ENCODE measurements at places on chromosomes 6 and 20.

GRCh38 chr6:14671261-14671681 lies 553.7 kb downstream of the CD83 start:
- peak; percentile 48 for DNase-seq

GRCh38 chr6:56370127-56370540 lies 122.8 kb upstream of the COL21A1 start:
- DNase-seq = peak; percentile 66

- DNase-seq = no peak
Observed at GRCh38 chr6:111485342-111485741, 2.3 kb upstream of the REV3L start.

DNA sequence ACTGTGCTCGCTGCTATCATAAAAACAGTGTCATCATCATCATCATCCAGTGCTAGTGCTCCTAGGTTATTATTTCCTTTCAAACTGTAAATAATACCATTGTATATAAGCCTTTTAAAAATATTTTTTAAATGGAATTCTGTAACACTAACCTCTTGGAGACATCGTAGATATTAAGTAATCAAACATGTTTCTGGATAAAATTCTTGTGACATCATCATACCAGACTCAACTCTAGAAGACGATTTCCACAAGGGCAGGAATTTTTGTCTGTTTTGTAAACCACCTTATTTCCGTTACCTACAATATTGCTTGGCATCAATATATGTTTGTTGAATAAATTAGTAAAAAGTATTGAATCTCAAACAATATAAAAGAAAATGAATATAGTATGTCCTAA lies 40.4 kb downstream of the EPB41L2 start:
- DNase-seq = no peak

GRCh38 chr20:57964011-57964862 lies 254.4 kb upstream of the PMEPA1 start:
- no peak for DNase-seq

DNA sequence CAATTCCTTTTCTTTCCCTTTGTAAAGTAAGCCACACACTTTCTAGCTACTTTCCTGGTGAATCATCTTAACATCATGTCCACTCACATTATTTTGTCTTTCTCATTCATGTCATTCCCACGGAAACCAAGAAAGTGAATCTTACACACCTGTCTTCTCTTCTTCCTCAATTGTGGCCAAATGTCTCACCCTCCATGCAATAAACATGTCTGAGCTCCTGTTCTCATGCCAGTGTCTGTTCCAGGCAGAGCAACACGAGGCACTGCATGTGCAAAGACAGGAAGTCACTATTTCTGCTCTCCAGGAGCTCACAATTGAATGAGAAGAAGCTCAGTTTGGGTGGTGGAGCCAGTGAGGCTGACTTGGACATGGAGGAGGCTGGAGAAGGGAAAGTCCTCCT lies 29.0 kb upstream of the TMEM244 start:
- DNase-seq = no peak

- peak; percentile 90 for DNase-seq
Observed at GRCh38 chr6:28225056-28225834, at the start of gene ZSCAN9. Gene ZSCAN9 (plus strand): TSS chr6:28225275. CDS start chr6:28227085, 1,810 bp downstream.

- no peak for DNase-seq
Observed at GRCh38 chr20:48180024-48180423, 394.7 kb upstream of the SULF2 start.

- peak; percentile 55 for DNase-seq
Observed at GRCh38 chr6:11207199-11207968, 25.1 kb downstream of the NEDD9 start.

Data from left hindlimb (tissue), 1 donor.